Activated naive CD4-positive, alpha-beta T cell treated with anti-CD3 and anti-CD28 coated beads, Interleukin-2, amount 50 U/mL, for 16 hours (primary cell): ENCODE measurements at places on chromosomes 7 and 10.

GRCh38 chr10:106619346-106619745, 545.2 kb downstream of the SORCS1 start:
- no peak for DNase-seq

GRCh38 chr10:9875353-9875752, 1142.3 kb upstream of the CELF2 start:
- no peak for DNase-seq

DNA sequence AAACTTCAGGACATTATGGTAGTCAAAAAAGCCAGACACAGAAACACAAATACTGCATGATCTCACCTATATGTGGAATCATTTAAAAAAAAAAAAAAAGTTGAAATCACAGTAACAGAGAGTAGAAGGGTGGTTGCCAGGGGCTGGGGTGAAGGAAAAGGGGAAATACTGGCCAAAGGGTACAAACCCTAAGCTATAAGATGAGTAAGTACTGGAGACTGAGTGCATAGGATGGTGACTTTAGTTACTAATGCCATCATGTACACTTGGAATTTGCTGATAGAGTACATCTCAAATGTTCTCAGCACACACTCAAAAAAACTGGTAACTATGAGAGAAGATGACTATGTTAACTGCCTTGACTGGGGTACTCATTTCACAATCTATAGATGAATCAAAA, 39.9 kb downstream of the JCAD start:
- no peak for DNase-seq

GRCh38 chr7:17989546-17989945, 38.1 kb downstream of the PRPS1L1 start:
- DNase-seq, result no peak

DNA sequence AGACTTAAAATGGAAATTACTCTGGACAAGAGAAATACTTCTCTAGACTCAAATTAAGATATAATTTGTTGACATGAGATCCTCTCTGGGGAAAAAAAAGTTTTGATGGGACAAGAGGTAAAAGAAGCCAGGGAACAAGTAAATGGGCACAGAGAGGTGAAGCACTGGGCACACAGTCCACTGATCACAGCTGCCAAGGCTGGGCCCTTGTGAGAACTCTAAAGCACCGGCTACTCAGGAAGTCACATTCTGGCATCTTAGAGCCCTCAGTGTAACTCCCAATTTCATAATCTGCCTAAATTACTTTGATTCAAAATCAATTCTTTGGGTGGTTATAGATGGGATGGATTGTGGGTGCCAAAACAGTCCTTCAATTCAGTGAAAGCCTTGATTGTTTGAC, 123.2 kb upstream of the CACNA2D1 start:
- no peak for DNase-seq

GRCh38 chr7:15462721-15463389, 99.0 kb downstream of the AGMO start:
- DNase-seq, result no peak

DNA sequence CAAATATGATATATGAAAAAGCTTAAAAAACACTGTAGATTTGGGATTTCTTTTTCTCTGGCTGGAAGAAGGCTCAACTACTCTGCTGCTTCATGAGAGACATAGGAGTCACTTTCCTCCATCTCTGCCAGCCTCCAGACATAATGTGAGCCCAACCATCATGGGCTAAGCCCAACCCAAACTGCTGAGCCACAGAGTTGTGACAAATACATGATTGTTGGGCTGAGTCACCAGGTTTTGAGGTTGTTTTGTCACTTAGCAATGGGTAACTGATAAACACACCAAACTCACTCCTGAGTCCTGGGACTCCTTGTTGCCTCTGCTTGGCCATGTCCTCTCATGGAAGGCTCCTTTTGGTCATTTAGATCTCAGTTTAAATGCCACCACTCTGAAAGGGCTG, 381.8 kb upstream of the FZD8 start:
- no peak for DNase-seq

GRCh38 chr10:89710753-89711152, 9.4 kb downstream of the KIF20B start:
- DNase-seq, result no peak

- DNase-seq, result no peak
Measured at GRCh38 chr10:86707505-86707904, 39.2 kb downstream of the LDB3 start.

GRCh38 chr7:39819514-39819913, 130.5 kb upstream of the CDK13 start:
- no peak for DNase-seq

DNA sequence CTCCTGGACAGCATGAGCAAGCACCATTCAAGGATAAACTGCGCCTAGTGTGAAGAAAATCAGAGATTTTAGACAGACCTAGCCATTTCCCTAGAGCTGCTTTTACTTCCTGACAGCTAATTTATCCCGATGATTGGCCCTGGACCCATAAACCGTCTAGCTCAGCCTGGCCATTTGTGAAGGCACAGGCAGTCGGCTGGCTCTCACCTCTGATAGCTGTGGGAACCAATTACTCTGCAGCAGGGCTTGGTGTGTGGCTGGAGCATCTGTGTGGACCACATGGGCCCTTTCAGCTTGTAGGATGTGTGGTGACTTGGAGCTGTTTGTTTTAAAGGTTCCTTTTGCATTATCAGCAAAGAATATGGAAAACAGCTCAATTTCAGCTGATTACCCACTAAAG, 111.1 kb upstream of the NPY start:
- no peak for DNase-seq

DNA sequence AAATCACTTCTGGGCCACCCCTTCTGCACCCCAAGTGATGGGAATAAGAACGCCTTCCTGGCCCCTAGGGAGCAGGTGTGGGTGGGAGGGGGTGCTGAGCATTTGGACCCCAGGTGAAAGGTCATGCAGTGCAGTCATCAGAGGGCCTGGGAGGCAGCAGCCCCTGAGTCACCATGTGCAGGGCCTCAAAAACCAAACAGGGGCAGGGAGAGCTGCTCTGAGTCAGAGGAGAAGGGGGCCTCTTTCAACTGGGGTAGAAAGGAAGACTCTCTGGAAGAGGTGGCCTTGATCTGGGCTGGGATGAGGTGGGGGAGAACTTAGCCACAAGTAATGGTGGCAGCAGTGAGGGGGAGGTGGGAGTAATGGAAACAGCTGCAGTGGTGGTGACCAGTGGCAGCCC, 164.3 kb downstream of the BUB3 start:
- DNase-seq, result no peak

- DNase-seq, result no peak
Measured at GRCh38 chr10:625333-625696, 64.2 kb downstream of the DIP2C start.

DNA sequence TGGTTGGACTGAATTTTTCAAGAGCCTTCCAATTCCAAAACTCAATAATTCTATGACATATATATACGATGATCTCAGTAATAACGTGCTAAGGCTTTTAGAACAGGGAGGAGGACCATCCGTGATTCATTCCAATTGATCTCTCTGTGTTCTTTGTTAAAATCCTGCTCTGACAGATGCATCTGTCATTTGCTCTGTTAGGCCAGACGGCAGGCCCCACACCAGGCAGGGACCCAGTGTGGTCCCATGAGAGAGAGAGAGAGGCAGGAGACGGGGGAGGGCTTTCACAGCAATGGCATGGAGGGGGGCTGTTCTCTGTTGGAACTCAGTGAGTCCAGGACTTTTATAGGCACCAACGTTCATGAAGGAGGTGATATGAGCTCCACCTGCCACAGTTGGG, 160.0 kb upstream of the INSYN2A start:
- DNase-seq, result no peak

DNA sequence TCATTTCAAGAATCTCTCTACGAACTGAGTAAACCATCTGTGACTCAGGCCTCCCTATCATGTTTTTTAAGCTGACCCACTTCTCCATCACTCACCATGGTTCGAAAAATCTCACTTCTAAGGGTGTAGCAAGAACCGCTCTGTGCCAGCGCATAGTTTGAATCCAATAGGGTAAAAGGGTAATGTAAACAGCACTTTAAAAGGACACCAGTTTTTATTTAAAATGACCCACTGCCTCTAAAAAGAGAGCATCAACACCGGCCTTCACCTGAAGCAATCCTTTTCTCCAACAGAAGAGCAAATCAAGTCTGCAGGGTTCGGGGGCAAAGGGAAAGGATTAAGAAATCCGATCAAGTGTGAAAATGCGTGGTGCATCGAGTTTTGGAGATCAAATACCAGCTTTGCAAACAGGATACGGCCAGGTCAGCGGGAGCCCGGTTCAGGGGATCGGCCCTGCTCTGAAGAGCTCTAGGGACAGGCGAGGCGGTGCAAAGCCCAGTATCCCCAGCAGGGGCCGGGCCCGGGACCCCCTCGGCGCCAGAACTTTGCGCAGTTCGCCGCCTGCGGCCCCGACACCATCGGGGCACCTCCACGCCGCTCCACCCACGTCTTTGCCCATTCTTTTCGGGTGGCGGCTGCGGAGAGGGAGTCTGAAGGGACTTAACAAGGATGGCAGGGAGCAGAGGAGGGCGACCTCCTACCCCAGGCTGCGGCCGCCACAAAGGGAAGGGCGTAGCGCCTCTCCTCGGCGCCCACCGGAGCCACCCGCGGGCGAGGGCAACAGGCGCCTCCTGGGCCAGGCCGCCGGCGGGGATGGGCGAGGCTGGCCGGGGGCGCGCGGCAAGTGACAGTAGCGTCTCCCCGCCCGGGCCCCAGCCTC, 842 bp downstream of the NMT2 start:
- DNase-seq, result peak; percentile 46

- no peak for DNase-seq
Measured at GRCh38 chr7:29563590-29564495, at the start of gene PRR15. TSS of gene PRR15 (plus strand) at chr7:29563835. CDS start at chr7:29566330, 2,495 bp downstream.

DNA sequence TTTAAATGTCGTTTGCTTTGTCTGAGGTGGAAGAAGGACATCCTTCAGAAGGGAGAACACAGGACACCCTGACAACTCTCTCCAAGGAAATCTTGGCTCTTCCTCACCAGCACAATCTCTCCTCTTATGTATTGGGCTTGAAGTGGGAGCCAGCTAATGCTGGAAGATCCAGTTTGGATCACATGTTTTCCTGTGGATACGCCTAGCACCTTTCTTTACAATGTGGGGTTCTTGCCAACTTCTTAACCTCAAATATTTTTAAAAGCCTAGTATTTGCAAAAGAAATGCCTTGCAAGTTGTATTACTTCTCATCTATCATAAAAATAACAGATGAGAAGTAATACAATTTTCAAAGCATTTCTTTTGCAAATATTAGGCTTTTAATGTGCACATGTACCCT, 76.4 kb downstream of the FRMD4A start:
- no peak for DNase-seq

DNA sequence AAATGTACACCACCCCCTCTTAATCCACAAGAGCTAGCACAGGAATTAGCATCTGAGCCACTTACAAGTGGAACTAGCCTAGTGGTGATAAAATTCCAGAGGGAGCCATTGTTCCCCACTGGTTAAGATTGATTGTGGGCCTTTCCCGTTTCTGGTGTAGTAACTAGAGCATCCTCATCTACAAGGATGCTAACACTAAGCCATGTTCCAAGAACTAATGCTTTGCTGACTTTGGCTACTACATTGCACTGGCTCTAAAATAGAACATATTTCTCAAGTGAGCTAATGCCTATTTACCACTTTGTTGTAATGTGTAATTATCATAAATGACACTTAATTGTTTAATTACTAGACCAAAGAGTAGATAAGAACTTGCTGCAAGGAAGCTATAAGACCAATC, 143.7 kb downstream of the FZD1 start:
- no peak for DNase-seq

DNA sequence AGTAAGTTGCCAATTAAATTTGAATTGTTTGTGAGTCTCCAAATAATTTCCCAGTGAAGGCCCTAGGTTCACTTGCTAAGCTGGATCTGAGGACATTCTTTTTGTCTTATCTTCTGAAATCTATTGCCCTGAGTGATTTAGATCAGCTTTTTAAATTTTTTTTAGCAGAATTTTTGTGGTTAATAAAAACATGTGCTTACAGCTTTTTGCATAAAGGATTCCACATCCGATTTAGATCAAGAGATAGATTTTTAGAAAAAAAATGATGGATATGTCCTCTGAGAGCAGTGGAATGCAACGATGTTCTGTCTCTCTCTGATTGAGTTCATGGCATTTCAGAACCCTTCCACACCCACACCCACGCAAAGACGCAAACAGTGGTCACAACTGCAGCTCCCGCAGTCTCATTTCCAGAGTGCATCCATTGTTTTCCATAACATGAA, 358.8 kb downstream of the SUGCT start:
- DNase-seq, result no peak

GRCh38 chr7:158702944-158703343, 1.7 kb downstream of the NCAPG2 start:
- DNase-seq, result no peak

DNA sequence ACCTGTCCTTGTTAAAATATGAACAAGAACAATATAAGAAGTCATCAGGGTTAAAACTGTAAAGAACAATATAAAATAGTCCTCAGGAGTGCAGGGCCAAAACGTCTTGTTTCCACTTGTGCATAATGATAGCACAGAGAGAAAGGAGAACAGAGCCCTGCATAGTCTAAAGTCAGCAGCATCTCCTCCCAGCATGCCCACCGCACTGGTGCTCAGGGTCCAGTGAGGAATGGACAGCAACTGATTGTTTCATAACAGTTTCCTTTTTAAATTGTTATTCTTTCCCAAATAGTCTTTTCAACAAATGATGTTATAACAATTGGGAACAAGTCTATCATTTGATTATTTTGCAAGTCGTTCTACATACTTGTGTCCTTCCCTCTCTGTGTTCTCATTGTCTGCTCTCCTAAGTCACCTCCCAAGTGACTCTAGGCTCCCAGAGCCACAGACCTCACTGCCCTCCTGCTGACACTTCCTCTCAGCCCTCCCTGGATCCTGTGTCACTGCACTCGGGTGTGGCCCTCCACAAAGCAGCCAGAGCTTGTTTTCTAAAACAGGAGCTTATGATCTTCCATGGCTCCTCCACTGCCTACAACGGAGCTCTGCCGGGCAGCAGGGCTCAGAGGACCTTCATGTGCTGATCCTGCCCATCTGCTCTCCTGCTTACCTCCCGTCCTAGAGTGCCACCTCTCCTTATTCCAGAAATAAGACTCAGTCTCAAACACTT, 27.6 kb downstream of the COBL start:
- no peak for DNase-seq

- DNase-seq, result no peak
Measured at GRCh38 chr7:123727071-123727837, 21.5 kb downstream of the WASL start.

- DNase-seq, result no peak
Measured at GRCh38 chr10:127991543-127992255, 84.8 kb downstream of the PTPRE start.

GRCh38 chr10:11424456-11425295, 186.8 kb downstream of the USP6NL start:
- DNase-seq, result no peak
